ENCODE measurements at places on chromosomes 2 and 18. TPM values are rescaled to one million over a fixed set of nuclear protein-coding genes. Genes with fewer than 3 reads are reported as not detected.

The LYPD6 gene
- total RNA-seq: 0.06 TPM

The LYG2 gene
- total RNA-seq: not detected

The FEV gene
- total RNA-seq: not detected

The POTEI gene
- not detected for total RNA-seq

The UGT1A10 gene
- not detected for total RNA-seq
